ENCODE measurements at places on chromosomes 3 and 15.

GRCh38 chr15:39124553-39125171 lies 456.2 kb upstream of the THBS1 start:
- DNase-seq, result no peak

GRCh38 chr3:178193846-178194245 lies 342.4 kb upstream of the KCNMB2 start:
- DNase-seq, result peak; percentile 65

DNA sequence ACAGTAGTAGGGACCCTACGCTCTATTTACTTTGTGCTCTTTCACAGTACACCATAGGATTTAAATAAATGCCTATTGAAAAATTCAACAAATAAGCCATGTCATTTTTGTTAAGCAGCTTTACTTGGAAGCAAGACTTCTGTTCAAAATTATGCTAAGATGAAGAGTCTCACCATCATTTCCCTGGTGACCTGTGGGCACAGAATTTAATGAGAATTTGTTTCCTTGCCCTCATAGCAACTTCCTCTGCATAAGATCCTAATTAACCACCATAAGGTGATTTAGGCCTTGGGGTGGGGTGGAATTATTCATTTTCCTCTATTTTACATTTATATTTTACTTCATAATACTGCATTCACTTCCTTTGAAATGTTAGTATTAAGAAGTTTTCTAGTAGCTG lies 70.5 kb downstream of the CHL1 start:
- DNase-seq, result no peak

GRCh38 chr3:177681852-177682251 lies 484.6 kb upstream of the TBL1XR1 start:
- DNase-seq, result no peak

DNA sequence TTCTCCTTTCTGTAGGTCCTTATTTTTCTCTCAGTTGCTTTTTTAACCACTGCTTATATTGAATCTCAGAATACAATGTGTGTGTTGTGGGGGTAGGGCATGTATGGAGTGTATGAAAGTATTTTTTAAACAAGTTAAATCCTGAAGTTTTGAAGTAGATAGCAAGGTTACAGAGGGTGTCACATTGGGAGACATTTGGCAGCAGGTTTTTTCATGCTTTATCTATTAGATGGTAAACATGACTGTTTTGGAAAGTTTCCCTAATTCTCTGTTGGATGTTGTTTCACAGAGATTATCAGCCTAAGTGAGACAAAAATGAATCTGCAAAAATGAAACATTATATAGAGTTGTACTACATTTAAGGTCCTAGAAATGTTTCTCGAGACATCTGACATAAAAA lies 190.6 kb upstream of the ARPP21 start:
- DNase-seq, result no peak

GRCh38 chr3:181868576-181869082 lies 156.9 kb downstream of the SOX2 start:
- no peak for DNase-seq

GRCh38 chr3:31129241-31129640 lies 234.8 kb upstream of the GADL1 start:
- no peak for DNase-seq

GRCh38 chr15:71390096-71390495 lies 274.8 kb downstream of the THSD4 start:
- DNase-seq, result no peak

GRCh38 chr15:93029836-93030429 lies 59.1 kb downstream of the RGMA start:
- peak; percentile 39 for DNase-seq

DNA sequence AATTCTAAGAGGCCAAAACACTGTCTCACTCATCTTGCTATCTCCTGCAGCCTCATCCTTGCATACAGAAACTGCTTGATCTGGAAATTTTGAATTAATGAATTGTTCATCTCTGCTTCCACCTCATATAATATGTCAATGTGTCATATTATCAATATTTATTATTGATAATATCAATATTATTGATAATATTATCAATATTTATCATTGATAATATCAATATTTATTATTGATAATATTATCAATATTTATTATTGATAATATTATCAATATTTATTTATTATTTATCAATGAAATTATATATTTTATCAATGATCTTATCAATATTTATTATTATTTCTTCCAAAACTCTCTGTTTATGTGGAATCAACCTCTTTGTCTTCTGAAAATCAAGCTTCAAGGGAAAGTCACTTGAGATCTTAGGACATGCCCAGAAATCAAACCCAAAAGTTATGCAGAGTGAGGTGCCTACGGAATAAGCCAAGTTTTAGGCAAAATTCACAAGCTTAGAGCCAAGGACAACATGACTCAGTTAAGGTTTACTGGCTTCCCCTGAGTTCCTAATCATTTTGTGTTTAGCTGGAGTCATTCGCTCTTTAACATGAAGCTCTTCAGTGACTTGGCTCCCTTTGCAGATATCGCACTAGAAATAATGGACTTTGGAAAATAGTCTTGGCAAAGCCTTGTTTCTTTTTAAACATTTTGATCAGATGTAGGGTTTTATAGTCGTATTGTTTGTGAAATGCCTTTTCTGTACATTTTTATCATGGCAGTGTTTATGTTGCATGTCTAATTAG lies 297.1 kb upstream of the RARB start:
- DNase-seq, result no peak

GRCh38 chr3:123285931-123286307 lies 84.2 kb downstream of the SEC22A start:
- no peak for DNase-seq

- no peak for DNase-seq
Observed at GRCh38 chr15:78343276-78344060, 3.3 kb downstream of the CRABP1 start.

GRCh38 chr3:13839253-13839652 lies 40.6 kb downstream of the WNT7A start:
- DNase-seq, result no peak

DNA sequence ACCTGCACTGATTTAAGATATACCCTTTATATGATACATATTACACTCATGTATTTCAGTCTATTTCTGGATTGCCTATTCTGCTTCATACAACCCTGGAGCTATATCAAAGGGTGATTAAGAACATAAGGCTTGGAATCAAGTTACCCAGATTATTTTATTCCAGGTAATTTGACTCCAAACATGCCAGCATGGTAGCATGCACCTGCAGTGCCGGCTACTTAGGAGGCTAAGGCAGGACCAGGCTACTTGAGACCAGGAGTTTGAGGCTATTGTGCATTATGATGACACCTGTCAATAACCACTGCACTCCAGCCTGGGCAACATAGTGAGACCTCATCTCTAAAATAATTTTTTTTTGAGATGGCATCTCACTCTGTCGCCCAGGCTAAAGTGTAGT lies 50.4 kb upstream of the NEO1 start:
- no peak for DNase-seq

DNA sequence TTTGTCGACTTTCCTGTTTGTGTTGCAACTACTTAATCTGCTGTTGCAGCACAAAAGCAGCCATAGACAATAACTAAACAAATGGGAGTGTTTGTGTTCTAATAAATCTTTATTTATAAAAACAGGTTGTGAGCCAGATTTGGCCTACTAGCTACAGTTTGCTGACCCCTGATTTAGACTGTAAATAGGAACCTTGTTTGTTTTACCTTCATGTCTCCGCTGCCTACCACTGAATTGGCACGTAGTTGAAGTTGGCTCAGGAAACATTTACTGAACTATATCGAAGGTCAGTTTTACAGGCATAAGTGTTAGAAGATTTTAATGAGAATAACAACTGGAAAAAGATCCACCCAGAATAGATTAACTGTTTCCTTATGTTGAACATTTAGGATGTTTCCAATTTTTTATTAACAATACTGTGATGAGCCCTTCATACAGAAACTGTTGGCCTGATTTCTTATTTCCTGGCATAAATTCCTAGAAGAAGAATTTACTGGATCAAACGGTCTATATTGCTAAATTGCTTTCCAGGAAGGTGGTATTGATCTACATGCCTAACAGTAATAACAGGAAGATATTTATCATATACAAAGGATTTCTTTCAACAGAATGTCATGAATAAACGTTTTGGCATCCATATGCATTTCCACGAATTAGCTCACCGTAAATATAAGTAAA lies 156.2 kb upstream of the NR2E3 start:
- no peak for DNase-seq

- DNase-seq, result no peak
Observed at GRCh38 chr15:82748315-82748714, 38.6 kb upstream of the AP3B2 start.

DNA sequence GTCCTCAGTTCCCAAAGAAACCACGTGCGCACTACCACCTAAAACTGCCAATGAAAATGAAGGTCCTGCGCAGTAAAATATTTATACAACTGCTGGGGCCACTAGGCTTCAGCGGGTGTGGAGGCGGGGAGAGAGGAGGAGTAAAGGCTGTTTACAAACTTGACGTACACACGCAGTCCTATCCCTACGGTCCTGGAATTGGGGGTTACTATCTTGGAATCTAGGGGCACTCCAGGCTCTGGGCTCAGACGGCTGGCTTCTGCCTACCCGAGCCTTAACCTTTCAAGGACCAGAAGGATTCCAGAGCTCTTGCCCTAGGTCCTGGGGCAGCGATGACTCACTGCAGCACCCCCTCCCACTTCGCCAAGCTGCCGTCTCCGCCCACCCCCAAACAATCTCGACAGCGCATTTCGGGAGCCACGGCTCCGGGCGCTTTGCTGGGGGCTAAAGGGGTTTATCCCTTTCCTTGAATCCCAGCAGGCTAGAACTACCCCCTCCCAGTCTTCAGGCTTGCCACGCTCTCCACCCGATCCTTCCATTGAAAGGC lies 3.0 kb downstream of the ADAMTS9 start:
- peak; percentile 12 for DNase-seq

- no peak for DNase-seq
Observed at GRCh38 chr3:45759851-45760250, 36.5 kb downstream of the SLC6A20 start.

DNA sequence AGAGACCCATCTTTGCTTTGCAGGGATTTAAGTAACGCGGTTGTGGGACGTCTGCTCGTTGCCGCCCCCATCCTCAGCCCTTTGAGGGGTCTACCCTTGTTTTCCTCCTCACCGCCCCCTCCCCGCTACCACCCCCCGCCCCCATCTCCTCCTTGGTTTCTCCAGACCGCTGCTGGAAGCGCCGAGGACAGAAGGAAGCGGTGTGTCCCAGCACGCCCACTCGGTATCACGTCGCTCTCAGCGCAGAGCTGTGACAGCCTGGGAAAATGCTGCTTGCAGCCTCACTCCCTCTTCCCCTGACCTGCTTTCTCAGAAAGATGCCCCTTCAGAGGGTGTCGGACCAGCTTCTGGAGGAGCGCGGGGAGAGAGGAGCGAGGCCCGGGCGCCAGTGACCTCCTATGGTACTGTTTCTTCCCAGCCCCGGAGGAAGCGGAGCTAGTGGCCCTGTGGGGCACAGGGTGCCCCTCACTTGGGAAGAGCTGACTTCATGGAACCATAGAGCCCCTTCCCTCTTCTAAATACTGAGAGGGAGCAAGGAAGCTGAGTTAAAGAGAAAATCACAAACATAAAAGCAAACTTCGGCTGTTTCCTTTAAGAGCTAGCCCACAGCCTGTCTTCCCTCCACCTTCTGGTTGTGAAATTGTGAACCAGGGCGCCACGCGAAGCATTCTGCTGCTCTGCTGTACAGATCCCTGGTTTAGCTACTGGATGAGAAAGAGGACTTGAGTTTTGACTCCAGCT lies 698 bp downstream of the IL1RAP start:
- DNase-seq, result no peak

- DNase-seq, result no peak
Observed at GRCh38 chr3:196517162-196517800, 2.1 kb upstream of the SMCO1 start.
